ENCODE measurements at places on chromosomes 11 and 22.

DNA sequence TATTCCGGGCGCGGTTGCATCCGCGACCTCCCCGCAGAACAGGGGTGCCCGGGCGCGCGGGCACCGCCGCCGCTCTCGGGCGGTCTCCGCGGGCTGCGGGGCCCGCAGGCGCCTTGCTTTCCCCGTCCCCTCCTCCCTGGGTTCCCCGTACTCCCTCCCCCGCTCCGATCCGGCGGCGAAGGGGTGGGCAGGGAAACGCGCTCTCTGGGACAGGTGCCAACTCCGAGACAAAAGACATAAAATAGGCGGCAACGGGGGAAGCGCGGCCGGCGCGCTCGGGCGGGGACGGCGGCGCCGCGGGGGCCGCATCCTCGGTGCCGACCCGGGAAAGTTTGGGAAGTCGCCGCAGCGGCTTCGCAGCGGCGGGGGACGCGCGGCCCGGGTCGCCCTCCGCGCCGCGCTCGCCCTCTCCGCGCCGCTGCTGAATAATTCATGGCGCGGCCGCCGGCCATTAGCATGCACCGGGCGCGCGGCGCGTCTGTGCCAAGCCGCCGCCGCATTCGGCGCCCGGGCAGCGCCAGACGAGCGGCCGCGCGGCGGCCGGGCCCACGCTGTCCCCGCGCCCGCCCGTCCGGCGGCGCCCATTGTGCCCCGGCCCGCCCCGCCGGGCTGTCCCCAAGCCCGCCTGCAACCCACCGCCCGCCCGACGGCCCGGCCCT is 78.7 kb upstream of the PPARA start:
- DNase-seq: peak; percentile 59

GRCh38 chr11:26765323-26765722 is 43.5 kb upstream of the SLC5A12 start:
- no peak for DNase-seq

- no peak for DNase-seq
Measured at GRCh38 chr11:124081483-124081882, 33.8 kb upstream of the VWA5A start.

DNA sequence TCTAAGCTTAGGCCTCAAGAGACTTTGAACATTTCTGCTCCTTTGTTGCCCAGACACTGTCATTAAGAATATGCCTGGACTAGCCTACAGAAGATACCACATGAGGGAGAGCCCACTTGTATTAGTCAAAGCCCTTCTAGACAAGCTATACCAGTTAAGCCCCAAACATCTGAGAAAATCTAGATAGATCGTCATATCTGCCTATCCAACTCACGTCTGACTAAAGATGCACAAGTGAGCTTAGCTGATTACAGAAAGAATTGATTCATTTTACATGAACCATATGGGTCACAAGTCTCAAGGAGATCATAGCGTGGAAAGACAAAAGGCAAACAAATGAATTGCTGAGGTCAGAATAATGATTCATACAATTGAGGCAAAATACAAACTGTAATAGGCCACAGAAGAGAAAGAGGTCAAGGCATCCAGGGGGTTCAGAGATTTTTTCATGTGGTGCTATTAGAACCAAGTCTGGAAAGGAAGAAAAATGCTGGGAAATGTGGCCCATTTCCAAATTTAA is 1155.5 kb upstream of the TENM4 start:
- no peak for DNase-seq

- no peak for DNase-seq
Measured at GRCh38 chr11:70542406-70542805, 144.1 kb downstream of the CTTN start.

DNA sequence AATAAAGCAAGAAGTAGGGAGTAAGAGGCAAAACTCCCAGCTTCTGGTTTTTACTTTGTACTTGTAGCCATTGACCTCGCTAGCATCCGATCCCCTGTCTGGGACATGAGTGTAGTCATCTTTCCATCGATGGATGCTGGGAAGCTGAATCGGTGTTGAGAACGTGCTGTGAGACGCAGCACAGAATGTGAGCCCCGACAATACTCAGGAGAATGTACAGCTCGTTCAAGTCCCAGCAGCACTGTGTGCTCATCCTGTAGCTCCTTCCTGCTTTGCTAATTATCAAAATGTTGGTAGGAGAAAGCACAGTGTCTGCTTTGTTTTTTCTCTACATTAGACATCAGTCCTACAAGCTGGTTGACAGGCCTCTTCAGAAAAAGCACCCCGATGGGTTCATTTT is 56.6 kb downstream of the JAM3 start:
- DNase-seq: no peak

DNA sequence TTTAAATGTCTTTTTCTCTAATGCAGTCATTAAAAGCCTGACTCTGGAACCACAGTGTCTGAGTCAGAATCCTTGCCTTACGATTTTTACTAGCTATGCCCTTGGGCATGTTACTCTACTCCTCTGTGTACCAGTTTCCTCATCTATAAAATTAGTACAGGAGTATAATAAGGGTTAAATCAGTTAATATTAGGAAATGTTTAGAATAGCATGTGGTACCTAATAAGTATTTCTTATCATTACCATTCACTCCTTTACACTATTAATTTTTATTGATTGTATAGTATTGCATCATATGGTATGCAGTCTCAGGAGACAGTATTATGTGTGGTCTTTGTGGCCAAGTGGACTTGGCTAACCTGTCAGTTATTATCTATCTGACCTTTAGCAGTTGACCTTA is 68.2 kb downstream of the METTL15 start:
- no peak for DNase-seq

DNA sequence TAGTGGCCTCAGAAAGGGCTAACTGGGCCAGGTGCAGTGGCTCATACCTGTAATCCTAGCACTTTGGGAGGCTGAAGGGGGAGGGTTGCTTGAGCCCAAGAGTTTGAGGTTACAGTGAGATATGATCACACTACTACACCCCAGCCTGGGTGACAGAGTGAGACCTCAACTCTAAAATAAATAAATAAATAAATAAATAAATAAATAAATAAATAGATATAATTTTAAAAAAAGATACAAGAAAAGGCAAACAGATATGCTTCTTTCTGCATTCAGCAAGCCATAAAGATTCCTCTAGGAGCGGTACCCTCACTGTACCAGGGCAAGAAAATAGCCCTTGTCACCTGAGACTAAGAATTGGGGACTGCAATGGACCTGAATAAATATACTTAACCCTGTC is 1.3 kb upstream of the RSPH14 start:
- DNase-seq: no peak

DNA sequence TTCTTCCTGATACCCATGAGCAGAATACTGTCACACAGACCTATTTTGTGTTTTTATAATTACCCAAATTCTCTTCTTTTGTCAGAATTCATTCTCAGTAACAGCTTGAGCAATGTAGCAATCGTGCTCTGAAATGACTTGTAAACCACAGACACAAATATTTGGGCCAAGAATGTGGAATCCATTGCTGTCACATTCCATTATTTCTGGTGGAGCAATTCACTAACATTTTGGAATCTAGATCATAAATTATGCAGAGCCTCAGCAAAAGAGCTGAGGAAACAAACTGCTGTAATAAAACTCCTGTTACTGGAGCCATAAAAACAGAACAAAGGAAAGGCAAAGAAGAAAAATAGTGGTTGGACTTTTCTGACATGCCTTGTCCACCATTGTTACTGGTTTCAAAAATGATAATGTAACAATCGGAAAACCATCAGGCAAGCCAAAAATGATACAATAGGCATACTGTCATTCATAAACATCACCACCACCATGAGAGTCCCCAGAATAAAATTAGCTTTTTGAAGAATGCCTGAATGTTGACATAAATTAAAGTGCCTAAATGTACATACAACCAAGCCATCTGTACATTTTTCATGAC is 223.4 kb upstream of the PITPNB start:
- peak; percentile 63 for DNase-seq

- DNase-seq: no peak
Measured at GRCh38 chr11:101096036-101096704, 33.4 kb downstream of the PGR start.

DNA sequence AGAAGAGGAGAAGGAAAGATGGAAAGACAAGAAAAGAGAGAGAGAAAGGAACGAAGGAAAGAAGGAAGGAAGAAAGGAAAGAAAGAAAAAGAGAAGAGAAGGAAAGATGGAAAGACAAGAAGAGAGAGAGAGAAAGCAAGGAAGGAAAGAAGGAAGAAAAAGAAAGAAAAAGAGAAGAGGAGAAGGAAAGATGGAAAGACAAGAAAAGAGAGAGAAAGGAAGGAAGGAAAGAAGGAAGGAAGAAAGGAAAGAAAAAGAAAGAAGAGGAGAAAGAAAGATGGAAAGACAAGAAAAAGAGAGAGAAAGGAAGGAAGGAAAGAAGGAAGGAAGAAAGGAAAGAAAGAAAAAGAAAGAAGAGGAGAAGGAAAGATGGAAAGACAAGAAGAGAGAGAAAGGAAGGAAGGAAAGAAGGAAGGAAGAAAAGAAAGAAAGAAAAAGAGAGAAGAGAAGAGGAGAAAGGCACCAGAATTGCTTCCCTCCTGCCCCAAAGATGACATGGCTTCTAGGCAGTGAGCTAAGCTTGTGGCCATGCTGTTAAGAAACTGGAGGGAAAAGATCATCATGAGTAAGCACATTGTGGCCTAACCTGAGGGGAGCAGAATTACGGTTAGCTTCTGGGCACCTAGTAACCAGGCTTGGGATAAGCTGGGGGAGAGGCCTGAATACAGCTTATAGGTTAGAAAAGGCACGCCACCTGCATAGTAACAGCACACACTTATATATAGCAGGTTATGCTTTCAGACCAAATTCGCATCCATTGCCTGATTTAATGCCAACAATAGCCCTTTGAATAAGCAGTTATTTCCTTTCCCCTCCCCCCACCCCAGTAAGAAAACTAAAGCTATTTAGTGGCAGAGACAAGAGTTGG is 2.3 kb upstream of the ST3GAL4 start:
- DNase-seq: no peak

GRCh38 chr22:42994917-42995562 is 19.9 kb downstream of the PACSIN2 start:
- peak; percentile 98 for DNase-seq

DNA sequence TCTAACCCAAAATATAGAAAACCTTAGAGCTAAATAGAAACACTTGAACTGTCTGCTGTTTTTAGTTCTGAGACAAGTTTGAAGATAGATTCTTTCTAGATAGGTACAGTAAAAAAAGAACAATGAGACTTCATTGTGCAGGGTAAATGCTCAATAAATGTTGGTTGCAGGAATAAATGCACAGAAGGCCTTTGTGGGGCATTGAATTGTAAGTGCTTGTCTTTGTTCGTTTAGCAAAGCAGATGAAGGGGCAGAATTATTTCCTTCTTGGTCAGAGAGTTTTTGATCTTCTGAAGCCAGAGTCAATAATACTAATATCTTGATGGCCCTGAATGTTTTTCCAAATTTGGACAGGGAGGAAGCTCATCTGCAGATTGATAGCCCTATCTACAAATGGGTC is 340.4 kb downstream of the OPCML start:
- DNase-seq: no peak

DNA sequence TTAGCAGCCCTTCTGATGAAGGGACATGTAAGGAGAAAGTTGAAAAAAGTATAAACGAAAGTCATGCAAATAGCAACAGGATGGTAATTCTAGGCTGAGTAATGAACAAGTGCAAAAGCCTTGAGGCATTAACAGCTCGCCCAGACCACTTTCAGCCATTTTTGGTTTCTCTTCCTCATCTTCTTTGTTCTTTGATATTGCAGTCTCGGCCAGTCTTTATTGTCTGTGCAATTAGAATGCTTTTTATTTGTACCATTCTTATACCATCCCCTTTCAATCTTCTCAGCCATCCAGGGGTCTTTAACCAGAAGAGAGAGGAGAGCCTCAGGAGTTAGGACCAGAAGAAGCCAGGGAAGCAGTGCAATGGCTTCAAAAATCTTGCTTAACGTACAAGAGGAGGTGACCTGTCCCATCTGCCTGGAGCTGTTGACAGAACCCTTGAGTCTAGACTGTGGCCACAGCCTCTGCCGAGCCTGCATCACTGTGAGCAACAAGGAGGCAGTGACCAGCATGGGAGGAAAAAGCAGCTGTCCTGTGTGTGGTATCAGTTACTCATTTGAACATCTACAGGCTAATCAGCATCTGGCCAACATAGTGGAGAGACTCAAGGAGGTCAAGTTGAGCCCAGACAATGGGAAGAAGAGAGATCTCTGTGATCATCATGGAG is 7.3 kb downstream of the TRIM34 start:
- DNase-seq: no peak

GRCh38 chr11:37282367-37282766 is 684.3 kb upstream of the RAG2 start:
- no peak for DNase-seq

DNA sequence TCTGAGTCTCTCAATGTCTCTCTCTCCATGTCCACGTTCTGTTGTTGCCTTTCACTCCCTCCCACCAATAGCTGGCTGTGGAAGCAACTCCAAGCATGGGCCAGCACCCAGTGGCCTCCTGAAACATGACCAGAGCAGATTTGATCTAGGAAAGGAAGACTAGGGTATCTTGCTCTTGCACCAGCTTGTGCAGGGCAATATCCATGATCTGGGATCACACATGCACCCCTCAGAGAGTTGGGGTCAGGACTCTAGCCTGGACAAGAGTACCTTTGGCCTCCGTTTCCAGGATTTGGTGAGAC is 34.5 kb upstream of the RIC3 start:
- DNase-seq: no peak

DNA sequence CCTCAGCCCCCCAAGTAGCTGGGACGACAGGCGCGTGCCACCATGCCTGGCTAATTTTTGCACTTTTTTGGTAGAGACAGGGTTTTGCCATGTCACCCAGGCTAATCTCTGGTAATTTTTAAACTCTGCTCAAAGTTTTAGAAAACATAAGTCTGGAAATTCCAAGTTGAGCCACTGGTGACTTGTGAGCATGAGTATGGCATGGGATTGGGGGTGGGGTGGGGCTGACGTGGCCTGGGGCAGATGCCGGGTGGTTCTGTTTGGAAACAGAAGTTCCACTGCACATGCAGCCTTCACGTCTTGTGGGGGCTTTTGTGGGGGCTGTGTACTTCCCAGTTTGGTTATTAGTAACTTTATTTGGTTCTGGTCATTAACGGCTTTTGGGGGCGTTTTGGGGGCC is 67.3 kb downstream of the PTPRJ start:
- DNase-seq: peak; percentile 45

GRCh38 chr22:25169278-25170031 is 30.2 kb upstream of the CRYBB3 start:
- no peak for DNase-seq

DNA sequence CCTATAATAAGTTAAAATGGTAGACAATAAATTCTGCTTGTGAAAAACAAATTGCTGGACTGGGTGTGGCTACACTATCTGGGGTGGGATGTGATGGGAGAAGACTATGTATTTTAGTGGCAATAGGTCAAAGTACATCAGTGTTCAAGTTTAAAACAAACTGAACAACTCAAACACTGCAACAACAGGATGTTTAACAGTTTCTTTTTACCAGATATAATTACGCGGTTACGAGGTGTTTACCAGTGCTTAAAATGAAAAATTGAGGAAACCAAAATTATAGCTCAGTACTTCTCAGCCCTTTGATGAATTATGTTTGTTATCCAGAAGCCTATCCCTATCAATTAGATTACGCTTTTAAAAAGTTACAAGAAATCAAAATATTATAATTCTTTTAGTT is 3.2 kb downstream of the PRDM10 start:
- no peak for DNase-seq

Measured in kidney epithelial cell (primary cell).